ENCODE measurements at places on chromosomes 1 and 21.

DNA sequence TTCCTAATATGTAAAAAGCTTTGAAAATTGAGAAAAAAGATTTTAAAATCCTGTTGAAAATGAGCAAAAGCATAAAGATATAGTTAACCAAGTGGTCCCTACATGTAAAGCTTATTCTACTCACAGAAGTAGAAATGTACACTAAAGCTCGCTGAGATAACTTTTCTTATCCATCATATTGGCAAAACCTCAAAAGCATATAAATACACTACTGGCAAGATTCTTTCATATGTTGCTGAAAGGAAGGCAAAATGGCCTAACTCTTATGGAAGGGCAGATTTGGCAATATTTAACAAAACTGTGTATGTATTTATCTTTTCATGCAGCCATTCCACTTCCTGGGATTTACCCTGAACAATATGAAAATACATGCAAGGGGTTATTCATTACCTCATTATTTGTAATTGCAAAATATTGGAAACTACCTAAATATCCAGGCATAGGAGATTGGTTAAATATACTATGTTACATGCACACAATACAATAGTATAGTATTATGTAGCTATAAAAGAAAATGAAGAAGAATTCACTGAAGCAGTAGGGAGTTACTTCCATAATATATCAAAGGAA lies 43.2 kb upstream of the LYPLAL1 start:
- H3K27ac ChIP-seq = no peak overlapping the region
- no peaks in the 10 kb centered on the region for H3K36me3 ChIP-seq
- DNase-seq = no peak
- H3K4me3 ChIP-seq = no peak overlapping the region
- no peaks in the 10 kb centered on the region for H3K27me3 ChIP-seq

- H3K36me3 ChIP-seq = no peaks in the 10 kb centered on the region
- H3K4me1 ChIP-seq = no peaks in the 10 kb centered on the region
- no peak for DNase-seq
- no peaks in the 10 kb centered on the region for H3K27me3 ChIP-seq
Observed at GRCh38 chr1:64235181-64235580, 31.8 kb downstream of the UBE2U start.

GRCh38 chr1:162561616-162562469 lies at the start of gene UAP1:
TSS of gene UAP1 (plus strand) at chr1:162561722. CDS start at chr1:162566069, 4,347 bp downstream.
- peak within 1 kb of the TSS; percentile 99 for H3K27ac ChIP-seq
- H3K4me3 ChIP-seq = peak within 1 kb of the TSS; percentile 69
- DNase-seq = no peak
- no peaks in the 10 kb centered on the region for H3K36me3 ChIP-seq
- no peaks in the 10 kb centered on the region for H3K27me3 ChIP-seq

DNA sequence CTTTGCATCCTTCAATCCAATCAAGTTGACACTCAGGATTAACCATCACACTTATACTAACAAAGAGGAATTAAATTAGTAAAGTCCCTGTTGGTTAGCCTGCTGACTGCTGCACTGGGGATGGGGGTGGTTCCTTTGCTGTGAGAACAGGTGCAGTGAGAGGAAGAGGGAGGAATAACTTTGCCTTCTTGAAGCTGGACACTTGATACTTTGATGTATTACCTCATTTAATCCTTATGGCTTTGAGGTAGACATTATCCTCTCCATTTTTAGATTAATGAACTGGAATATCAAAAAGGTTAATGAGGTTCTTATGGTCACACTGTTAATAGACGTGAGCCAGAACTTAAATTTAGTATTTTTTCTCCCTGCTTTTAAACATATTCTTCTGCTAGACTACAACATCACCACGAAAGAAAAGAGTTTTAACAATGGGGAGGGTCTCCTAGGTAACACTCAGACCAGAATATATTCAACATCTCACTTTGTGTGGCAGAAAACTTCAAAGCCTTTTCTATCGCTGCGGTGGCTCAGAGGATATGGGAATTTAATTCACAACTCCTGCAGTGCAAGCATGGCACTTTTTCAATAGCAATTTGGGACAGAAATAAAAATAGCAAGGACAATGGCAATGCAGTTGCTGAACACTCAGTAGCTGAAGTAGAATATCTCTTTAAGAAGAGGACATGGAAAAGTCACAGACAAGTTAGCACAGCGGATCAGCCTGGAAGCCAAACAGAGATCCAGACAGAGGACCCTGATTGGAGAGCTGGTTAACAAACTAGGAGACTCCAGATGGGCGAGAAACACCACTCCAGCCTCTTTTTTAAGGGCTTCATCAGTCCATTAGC lies 68.8 kb upstream of the DNAH14 start:
- H3K4me1 ChIP-seq = no peaks in the 10 kb centered on the region
- peaks cover 3% of the 10 kb centered on the region for H3K27me3 ChIP-seq
- DNase-seq = no peak
- H3K36me3 ChIP-seq = no peaks in the 10 kb centered on the region
- H3K27ac ChIP-seq = no peak overlapping the region

- DNase-seq = no peak
- H3K27ac ChIP-seq = no peak overlapping the region
- H3K4me1 ChIP-seq = no peaks in the 10 kb centered on the region
Observed at GRCh38 chr21:28791595-28792282, 200.9 kb downstream of the LTN1 start.

- H3K4me3 ChIP-seq = no peak within 1 kb of the TSS
- H3K4me1 ChIP-seq = peaks cover 18% of the 10 kb centered on the region
Observed at GRCh38 chr1:15246960-15247614, at the start of gene FHAD1. TSS of gene FHAD1 (plus strand) at chr1:15247223. CDS start at chr1:15251785, 4,562 bp downstream.

- no peaks in the 10 kb centered on the region for H3K27me3 ChIP-seq
- H3K36me3 ChIP-seq = no peaks in the 10 kb centered on the region
Observed at GRCh38 chr1:54271341-54271740, 71.4 kb downstream of the MRPL37 start.

DNA sequence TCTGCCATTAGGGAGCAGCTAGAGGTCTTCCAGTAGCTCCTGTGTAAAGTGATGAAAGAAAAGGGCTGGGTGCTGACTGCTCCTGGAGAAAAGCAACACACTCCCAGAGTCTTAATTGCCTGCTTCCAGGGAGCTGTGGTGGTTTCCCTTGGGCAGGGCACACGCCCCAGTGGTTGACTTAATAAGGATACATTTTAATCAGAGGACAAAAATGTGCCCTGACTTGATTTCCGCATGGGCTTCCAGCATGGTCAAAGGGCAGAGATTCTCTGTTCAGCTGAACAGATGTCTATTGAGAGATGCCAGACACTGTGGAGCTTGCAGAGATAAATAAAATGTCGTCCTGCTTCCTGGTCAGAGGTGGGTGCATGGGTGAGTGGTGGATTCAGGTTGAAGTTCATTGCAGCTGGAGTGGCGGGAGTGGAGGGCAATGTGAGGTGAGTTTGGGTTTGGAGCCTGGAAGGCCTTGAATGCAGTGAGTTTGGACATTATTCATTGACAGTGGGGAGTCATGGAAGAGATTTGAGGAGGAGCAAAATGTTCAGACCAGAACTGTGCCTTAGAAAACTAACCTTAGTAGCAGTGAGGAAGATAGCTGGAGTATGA lies 16.0 kb downstream of the QSOX1 start:
- no peak overlapping the region for H3K4me3 ChIP-seq
- no peaks in the 10 kb centered on the region for H3K36me3 ChIP-seq
- H3K27ac ChIP-seq = no peak overlapping the region
- H3K4me1 ChIP-seq = peaks cover 20% of the 10 kb centered on the region
- H3K27me3 ChIP-seq = no peaks in the 10 kb centered on the region

Measured in adrenal gland (tissue), 19 donors.